ENCODE measurements at places on chromosomes 12 and 14.
A peak's percentile ranks its signal among the peaks of the same experiment; 100 is the strongest.

- no peak for DNase-seq
These were observed 187.7 kb upstream of the ATXN7L3B start for GRCh38 chr12:74349925-74350324.

DNA sequence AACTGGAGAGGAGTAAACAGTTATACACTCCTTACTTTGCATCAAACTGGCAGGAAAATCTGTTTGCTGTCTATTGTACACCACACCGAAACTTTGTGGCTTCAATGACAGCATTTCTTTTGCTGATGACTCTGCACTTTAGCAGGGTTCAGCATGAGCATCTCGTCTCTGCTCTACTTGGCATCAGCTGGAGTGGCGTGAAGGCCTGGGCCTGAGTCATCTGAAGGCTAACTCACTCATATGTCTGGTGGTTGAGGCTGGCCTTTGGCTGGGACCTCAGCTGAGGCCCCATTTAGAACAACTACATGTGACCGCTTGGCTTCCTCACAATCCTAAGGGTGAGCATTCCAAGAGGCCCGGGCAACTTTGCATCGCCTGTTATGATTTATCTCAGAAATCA, 28.7 kb upstream of the REP15 start:
- peak; percentile 28 for DNase-seq

DNA sequence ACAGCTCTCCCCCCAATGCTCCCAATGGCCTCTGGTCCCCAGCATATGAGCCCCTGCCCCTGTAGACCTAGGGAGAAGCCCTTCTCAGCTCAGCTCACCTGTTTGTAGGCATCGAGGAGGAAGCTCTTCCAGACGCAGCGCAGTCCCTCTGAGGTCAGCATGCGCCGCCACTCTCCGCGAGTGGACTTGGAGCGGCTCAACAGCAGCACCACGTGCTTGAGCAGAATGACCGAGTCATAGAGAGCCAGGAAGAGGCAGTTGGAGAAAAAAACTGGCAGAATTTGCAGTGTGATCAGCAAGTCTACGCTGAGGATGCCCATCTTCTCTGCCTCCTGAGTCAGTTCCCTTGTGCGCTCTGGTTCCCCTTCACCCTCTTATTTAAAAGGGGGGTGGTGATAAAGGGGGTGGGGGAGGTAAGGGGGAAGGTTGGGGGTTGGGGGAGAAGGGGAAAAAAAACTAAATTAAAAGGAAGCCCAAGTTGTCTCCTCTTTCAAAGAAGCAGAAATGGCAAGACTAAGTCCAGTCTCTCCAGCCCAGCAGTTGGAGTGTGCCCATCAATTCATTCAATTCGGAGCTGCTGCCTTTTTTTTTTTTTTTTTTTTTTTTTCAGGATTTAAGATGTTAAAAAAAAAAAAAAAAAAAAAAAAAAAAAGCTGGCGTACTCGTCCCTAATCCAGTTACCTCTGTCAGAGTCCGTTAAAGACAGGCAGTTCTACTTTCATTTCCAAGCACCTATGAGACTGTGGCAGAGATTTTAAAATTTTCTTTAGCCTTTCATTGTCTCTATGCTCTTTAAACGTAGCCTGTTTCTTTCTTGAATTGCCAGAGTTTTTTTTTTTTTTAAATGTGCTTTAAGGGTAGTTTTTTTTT, at the start of gene DIO2:
TSS of gene DIO2 (minus strand) at position 352 of the 870 bp plus-strand sequence. CDS start at position 320, 32 bp downstream.
- DNase-seq = no peak

GRCh38 chr14:94346841-94347240, 23.7 kb upstream of the SERPINA6 start:
- no peak for DNase-seq

DNA sequence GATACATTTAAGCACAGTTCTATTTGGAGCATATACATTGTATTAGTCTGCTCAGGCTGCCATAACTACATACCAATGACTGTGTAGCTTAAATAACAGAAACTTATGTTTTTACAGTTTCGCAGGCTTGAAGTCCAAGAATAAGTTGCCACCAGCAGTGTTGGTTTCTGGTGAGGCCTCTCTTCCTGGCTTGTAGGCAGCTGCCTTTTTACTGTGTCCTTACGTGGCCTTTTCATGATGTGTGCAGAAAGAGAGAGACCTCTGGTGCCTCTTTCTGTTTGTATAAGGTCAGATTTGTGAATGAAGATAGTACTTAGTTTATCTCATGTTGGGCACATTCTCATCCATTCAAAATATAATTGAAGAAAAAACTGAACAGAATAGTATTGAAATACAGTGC, 636.6 kb downstream of the FLRT2 start:
- no peak for DNase-seq

GRCh38 chr12:17030338-17030737, 424.4 kb upstream of the LMO3 start:
- DNase-seq = no peak

DNA sequence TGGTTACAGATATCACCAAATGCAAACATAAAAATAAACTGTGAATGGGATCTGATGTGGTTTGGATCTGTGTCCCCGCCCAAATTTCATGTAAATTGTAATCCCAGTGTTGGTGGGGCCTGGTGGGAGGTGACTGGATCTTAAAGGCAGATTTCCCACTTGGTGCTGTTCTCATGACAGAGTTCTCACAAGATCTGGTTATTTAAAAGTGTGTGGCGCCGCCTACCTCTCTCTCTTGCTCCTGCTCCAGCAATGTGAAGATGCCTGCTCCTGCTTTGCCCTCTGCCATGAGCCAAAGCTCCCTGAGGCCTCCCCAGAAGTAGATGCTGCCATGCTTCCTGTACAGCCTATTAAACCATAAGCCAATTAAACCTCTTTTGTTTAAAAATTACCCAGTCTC, 47.8 kb downstream of the SLC25A21 start:
- DNase-seq = no peak

GRCh38 chr14:99575043-99576023, 28.7 kb downstream of the CCDC85C start:
- no peak for DNase-seq

GRCh38 chr12:104593482-104593881, 136.7 kb downstream of the CHST11 start:
- no peak for DNase-seq

- DNase-seq = no peak
These were observed 33.7 kb upstream of the HELB start for GRCh38 chr12:66268562-66268961.

DNA sequence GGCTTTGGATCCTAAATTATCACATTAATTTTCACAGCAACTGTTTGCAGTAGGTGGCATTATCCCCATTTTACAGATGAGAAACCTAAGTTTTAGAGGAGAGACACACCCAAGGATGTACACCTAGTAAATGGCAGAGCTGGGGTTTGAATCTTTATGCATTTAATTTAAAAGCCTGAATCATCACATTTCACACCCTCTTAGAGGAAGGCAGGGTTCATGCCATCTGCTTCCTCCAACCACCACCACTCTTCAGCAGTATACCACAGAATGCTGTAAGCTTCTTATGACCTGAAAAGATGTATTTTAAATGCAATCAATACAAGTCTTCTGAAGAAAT, 90.3 kb downstream of the CRADD start:
- no peak for DNase-seq

- no peak for DNase-seq
These were observed 63.8 kb downstream of the TNFAIP2 start for GRCh38 chr14:103186909-103187586.

DNA sequence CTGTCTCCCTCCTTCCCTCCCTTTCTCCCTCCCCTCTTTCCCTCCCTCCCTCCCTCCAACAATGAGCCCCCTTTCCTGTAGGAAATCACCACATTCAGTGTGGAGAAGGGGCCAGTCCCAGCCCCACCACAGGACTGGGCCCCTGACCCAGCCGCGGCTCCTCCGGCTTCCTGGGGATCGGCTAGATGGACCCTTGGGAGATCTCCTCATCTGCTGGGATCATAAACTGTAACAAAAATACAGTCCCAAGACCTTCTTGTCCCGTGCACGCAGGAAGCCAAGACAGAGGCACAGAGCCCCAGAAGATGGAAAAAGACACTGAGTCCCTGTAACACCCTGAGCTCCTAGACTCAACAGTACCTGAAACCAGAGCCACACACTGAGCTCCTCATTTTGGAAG, 23.9 kb downstream of the DIO3 start:
- DNase-seq = no peak

- no peak for DNase-seq
These were observed at the start of gene FBXW8 for GRCh38 chr12:116910645-116911451. FBXW8 (plus strand) TSS chr12:116910950; CDS start chr12:116911038, 88 bp downstream.

DNA sequence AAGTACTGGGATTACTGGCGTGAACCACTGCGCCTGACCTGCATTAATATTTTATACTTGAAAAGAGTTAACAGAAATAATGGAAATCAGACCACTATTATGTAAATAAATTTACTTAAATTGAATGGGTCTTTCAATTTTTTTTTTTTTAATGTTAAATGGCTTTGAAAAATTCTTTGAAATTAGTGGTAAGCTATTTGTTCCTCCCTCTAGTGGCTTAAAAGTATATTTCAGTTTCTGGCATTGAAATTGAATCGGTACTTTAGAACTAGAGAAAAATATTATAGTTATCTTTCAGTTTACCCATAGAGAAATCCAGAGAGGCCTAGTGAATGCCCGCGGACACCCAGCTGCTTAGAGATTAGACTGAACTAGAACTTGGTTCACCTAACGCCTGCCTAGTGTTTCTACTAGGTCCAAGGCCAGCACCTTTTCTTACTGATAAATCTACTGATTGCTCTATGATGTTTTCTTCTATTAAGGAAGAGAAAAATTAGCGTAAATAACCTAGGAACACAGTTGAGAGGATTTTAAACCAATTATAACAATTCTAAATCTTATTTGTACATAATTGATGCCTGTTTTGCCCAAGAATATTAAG, 106.5 kb downstream of the EML1 start:
- DNase-seq = no peak

DNA sequence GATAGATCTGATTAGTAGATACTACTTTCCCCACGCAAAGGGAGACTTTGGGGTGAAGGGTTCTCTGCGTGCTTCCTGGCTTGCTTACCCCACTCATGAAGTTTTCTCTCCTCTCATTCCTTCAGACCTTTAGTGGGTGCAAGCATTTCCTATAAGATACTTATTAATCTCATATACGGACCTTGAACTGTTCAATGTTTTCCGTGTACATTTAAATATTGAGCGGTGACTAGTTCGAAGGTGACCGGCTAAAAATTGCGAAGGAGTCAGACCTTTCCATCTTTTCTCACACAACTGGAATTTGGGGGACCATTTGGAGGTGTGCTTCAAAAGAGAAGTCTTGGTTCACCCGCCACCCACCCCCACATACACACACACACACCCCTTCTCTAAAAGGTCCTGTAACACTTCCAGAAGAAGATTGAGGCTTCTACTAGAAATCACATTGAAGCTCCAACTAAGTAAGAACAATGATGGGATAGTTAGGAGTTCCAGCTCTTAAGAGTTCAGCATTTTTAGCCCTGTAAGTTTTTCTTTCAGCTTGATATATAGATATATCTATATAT, 6.1 kb upstream of the FOXG1 start:
- DNase-seq = no peak

- no peak for DNase-seq
These were observed 1005.0 kb downstream of the GALC start for GRCh38 chr14:86987966-86988365.

DNA sequence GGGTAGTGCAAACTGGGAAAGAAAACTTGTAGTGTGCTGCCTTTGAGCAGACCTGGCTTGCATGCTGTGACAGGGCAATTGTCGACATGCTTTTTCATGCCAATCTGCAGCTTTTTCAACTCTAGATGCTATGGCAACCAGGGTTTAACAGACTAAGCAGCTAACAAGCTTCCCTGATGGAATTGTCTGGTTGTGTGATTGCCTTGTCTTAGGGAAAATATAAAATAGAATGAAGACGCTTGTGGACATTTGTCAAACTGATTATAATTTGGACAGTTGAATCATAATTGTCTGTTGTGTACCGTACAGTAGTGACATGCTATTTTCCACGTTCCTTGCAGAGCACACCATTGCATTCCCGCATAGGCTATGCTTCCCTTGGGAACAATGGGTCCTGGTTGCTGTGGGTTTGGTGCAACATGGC, 113.0 kb downstream of the FOXG1 start:
- no peak for DNase-seq

GRCh38 chr12:30457621-30458289, 237.9 kb downstream of the IPO8 start:
- DNase-seq = peak; percentile 51

DNA sequence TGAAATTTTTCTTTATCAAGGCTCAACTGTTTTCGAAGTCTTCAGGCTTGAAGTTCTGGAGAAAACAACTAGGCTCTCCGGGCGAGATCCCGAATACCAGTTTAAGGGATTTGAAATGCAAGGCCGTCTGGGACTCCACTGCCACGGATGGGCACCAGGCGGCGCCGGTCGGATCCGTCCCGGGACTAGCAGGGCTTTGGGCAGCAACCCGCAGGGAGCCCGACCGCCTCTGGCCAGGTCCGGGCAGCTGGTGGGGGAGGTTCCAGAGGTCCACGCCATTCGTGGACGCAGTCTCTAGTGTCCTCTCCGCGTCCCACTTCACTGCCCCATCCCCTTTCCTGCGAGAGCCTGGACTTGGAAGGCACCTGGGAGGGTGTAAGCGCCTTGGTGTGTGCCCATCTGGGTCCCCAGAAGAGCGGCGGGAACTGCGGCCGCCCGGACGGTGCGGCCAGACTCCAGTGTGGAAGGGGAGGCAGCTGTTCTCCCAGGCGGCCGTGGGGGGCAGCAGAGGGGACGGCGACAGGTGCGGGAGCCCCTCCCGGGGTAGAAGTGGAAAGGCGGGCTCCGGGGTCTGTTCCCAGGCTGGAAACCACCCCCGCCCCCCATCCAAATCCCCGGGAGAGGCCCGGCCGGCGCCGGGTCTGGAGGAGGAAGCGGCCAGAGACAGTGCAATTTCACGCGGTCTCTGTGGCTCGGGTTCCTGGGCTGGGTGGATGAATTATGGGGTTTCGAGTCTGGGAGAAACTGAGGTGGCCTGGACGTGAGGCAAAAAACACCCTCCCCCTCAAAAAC, 838 bp upstream of the ERBB3 start:
- DNase-seq = no peak

GRCh38 chr12:106774808-106775524, 484 bp downstream of the RIC8B start:
- no peak for DNase-seq

DNA sequence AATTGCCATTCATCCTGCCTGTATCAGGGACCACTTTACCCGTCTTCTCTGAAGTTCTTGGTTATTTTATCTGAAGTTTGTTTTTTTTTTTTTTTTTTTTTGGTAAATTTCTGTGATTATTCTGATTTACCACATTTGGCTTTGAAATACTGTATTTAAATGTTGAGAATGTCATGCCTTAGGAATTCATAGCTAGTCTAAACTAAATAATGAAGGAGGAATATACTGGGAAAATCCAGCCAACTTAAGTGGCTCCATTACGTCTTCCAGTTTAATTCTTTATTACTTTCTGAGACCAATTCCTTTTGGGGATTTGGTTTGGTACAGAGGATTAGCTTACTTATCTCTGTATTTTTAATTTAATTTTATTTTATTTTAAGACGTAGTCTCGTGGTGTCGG, 60.3 kb upstream of the KCNMB4 start:
- DNase-seq = peak; percentile 4
